Hematopoietic multipotent progenitor cell treated with erythropoietin and hydrocortisone succinate and interleukin-3 and kit ligand, for 8 days (in vitro differentiated cells): ENCODE measurements at places on chromosomes 4 and X.

DNA sequence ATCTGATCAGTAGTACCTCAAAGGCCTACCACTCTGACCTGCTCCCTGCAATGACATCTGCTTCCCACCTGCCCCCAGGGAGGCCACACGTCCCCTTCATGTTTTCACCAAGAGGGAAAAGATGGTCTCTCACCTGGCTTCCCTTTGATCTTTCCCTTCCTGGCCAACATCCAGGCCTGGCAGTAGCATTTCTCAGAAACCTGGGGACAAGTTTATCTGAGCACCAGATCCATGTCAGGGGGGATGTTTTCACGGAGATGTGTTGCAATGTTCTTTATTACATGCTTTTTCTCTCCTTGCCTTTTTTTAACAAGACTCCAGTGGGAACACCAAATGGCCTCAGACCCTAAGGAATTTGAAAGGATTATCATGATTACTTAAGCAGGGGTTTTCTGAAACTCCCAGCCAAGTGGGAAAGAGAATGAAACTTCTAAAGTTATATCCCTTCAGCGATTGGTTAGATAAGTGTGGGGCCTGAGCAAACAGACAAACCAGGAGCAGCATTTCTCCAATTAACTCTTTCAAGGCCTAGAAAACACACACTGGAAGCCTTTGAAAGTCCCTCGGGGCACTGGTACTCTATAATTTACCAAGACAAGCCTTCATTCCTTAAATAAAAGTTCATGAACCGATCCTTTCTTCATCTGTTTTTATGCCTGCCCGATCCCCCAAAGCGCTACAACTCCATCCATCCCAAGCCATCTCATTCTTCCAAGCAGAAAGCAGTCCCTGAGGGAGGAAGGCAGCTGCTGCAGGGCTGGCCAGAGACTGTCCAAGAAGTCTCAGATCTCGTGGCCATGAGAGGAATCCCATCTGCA, 94.1 kb downstream of the BCOR start:
- no peak for DNase-seq

GRCh38 chrX:39809331-39809730, 288.4 kb downstream of the BCOR start:
- DNase-seq, result no peak

DNA sequence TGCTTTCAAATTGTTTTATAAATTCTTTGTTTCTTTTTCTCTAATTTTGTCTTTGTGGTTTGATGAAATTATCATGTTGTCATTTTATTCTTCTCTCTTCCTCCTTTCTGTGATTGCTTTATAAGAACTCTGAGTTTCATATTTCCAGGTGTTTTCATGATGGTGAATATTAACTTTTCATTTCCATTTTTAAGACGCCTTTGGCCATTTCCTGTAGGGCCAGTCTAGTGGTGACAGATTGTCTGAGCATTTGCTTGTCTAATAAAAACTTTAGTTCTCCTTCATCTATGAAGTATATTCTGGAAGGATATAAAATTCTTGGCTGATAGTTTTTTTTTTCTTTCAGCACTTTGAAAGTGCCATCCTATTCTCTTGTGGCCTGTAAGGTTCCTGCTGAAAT, 128.1 kb downstream of the FAM13A start:
- no peak for DNase-seq

- DNase-seq, result peak; percentile 14
Observed at GRCh38 chr4:127708985-127709384, 21.2 kb upstream of the SLC25A31 start.

DNA sequence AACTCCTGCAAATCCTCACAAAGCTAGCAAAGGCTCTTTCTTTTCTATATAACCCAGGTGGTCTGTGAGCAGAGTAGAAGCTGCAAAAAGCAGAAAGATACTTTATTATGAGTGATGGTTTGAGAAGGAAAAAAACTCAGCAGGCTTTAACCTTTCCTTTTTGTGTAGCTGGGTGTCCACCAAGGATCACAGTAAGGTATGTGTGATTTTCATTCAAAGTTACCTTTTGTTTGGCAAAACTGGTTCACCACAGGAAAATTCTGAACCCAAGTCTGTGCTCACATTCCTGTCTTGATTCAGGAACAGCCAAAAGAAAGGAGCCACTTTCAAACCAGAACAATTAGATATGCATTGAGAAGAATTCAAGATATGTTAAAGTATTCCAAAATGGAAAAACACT, 35.7 kb downstream of the FRAS1 start:
- DNase-seq, result no peak

GRCh38 chr4:41009411-41009810, 204.9 kb downstream of the APBB2 start:
- no peak for DNase-seq

DNA sequence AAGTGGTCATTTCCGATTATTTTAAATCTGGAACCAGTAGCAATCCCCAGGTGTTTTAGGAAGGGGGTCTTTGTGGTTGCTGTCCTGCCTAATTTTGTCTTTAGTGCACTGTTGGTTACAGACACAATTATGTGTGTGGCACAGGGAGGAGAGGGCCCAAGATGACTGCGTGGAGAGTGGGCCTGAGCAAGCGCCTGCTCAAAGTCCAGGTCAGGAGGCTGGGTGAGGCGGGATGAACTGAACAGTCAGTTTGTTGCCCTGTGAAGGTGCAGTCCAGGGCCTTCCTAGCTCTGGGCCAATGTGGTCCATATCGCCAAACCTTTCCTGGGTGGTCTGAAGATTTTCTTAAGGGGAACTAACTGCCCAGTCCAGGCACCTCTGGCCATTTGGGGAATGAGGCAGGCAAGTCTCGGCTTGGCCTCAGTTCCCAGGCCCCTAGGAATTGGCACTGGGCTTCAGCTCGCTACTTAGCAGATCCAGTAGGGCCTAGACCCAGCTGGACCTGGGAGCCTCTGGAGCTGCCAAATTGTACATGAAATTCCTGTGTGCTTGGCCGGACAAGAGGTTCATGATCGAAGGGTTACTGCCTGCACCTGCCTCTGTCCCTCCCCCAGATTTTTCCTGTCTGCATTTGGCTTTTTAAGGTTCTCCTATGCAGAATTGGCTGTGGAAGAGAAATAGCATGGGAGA, 47.6 kb downstream of the ANAPC4 start:
- DNase-seq, result no peak

- no peak for DNase-seq
Observed at GRCh38 chr4:173243321-173243720, 74.7 kb downstream of the GALNT7 start.

DNA sequence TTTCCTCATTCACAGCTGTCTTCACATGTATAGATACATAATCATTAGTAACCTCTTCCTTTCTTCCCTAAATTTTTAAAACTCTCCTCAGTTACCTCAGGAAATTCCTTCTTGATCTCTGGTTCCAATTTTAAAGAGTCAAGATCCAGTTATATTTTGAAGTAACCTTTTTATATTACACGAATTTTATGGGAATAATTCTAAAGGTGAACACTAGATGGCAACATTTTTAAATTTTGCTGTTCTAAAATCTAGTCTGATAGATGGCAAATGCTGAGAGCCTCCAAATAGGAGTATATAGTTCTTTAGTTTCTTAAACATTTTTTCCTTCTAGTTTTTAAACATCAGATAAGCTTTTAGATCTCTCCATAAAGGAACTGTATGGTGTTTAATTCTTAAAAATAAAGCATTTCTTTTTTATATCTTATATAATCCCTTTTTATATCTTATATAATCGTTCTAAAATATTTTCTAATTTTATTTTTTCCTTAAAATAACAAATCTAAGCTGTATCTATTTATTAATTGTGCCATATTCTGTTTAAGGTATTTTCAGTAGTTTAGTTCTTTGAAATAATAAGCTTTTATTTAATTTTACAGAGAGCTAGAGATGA, 37.9 kb upstream of the PAPSS1 start:
- DNase-seq, result peak; percentile 38

- no peak for DNase-seq
Observed at GRCh38 chr4:7206911-7207567, 14.7 kb downstream of the SORCS2 start.

- no peak for DNase-seq
Observed at GRCh38 chr4:189261475-189261874, 679.2 kb upstream of the FRG1 start.
